CD4-positive, alpha-beta T cell treated with Interleukin-6 for 4 hours (primary cell): ENCODE measurements at places on chromosomes 16 and 17.

DNA sequence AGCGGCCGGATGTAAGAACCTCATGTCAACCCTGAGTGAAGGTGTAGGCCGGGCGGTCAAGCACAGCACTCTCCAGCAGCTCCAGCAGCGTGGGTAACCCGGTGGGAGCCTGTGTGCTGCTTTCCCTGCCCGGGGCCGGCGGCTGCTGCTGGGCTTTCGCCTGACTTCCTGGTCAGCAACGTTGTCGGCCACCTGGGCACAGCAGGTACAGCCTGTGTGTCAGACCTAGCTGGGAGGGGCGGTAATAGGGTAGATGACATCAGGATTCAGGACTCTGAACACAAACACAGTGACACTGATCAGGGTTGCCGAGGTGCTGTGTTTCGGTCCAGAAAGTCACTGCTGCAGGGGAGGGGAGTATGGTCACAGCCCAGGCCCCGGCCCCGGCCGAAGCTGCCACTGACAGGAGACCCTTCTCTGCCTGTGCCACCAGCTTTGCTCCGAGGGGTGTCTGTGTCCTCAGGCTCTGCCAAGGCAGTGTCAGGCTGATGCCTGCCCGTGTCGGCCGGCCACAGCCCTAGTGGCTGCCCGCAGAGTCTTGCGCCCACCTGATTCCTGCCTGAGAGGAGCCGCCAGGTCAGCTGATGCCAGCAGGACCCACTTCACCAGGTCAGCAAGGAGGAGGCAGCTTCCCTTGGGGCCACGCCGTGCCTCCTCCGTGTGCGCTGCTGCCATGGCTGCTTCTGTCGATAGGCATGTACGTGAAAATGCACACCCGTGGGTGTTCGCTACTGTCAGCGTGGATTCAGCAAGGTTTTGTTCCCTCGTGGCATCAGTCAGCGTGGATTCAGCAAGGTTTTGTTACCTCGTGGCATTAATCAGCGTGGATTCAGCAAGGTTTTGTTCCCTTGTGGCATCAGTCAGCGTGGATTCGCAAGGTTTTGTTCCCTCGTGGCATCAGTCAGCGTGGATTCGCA lies 9.2 kb downstream of the RAB40C start:
- DNase-seq = no peak

DNA sequence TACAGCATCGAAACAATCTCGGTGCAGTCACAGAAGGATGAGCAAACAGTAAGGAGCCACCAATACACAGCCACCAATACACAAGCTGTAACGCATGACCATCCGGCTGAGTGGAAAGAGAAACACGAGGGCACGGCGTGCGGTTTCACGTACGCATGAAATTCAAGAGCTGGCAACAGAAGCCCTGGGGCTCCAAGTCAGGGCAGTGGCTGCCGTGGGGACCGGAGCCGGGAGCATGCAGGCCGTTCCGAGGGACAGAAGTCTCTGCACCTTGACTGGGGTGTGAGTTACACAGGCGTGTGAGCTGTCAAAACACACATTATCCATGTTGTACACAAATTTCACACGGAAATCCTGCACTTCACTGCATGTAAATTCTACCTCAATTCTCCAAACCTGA lies 50.6 kb upstream of the METRNL start:
- DNase-seq = no peak

- no peak for DNase-seq
Observed at GRCh38 chr17:80460429-80460834, 16.0 kb downstream of the NPTX1 start.

DNA sequence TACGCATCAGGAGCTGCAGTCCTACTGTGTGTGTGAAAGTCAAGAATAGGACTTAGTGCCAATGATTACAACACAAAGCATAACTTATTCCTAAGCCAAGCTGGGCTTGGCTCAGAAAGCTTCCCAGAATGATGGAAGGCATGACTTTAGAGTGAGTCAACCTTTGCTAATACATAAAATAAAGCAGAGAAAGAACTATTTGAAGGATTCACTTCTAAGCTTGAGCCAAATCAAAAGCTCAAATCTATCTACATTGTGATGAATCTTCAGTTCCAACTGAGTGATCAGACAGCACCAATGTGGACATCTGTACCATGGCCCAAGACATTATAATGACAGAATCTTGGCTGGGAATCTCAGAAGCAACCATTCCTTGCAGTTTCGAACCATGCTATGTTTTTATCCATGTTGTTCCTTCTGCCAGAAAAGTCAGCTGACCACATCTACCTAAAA lies 41.4 kb downstream of the SMG6 start:
- DNase-seq = no peak

DNA sequence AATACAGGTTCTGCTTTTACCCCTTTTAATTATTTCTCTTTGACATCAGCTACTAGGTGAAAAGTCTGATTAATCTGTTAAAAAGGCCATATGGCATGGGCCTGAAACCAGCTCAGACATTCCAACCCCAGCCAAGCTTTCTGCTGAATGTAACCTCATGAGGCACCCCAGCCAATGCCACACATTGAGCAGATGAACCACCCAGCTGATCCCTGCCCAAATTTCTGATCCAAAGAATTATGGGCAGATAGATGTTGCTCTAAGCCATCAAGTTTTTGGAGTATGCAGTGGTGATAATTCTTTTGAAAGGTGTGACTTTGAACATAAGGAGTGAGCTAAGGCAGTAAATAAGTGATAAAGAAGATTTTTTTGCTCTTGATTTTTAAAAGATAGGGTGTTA lies 177.6 kb upstream of the AXIN2 start:
- no peak for DNase-seq
